Caki2 (cell line): ENCODE measurements at places on chromosomes 13 and 19. TPM values are rescaled to one million over a fixed set of nuclear protein-coding genes. Genes with fewer than 3 reads are reported as not detected.

DNA sequence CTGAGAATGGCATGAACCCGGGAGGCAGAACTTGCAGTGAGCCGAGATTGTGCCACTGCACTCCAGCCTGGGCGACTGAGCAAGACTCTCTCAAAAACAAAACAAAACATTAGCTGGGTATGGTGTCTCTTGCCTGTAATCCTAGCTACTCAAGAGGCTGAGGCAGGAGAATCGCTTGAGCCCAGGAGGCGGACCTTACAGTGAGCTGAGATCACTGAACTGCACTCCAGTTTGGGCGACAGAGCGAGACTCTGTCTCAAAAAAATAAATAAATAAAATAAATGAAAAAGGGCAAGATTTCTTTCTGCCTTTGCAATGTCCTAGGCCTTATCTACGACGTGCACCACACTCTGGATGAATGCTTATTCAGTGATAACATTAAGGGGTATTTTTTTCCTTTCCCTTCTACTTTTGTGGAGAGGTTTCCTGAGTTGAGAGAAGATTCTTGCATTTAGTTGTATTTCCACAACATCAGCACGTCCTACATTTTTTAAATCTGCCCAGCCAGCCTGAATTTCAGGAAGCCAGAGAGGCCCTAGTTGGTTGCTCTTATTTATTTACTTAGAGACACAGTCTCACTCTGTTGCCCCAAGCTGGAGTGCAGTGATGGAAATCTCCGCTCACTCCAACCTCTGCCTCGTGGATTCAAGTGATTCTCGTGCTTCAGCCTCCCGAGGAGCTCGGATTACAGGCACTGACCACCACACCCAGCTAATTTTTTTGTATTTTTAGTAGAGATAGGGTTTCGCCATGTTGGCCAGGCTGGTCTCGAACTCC lies 26.1 kb upstream of the OR1M1 start:
- peak; percentile 82 for DNase-seq

- no peak for DNase-seq
Observed at GRCh38 chr13:28531077-28531844, 36.3 kb upstream of the FLT1 start.

ZNF208 gene
- total RNA-seq, result not detected in 2 replicates

GRCh38 chr13:83884141-83884540 lies 1.9 kb upstream of the SLITRK1 start:
- no peak for DNase-seq

DNA sequence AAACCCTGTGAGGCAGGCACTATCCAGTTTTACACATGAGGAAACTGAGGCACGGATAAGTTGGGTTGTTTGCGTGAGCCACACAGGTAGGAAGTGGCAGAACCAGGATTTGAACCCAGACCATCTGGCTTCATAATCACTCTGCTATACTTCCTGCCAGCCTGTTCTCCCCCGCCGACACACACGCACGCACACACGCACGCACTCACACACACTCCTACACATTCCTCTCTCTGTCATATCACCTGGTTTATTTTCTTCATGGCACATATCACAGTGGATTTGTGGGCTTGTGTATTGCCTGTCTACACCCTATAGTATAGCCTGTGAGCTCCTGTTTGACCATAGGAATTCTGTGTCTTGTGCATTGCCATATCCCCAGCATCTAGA lies 140.0 kb downstream of the SIPA1L3 start:
- no peak for DNase-seq

DNA sequence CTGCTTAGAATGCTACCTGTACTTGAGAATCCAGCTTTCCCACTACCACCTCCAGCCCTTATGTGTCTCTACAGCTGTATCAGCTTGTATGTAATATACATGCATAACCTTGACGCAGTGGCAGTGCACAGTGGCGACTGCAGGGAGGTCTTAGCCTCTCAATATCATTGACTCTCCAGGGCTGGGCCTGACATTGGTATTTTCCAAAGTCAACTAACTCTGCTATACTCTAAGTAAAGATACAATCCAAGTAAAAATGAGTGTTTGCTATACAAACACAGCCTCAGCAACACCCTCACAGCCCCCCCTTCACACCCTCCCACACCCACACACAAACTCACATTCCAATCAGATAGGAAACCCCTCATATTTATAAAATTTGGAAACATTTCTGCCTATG lies 6.7 kb upstream of the UBL3 start:
- DNase-seq, result no peak

DNA sequence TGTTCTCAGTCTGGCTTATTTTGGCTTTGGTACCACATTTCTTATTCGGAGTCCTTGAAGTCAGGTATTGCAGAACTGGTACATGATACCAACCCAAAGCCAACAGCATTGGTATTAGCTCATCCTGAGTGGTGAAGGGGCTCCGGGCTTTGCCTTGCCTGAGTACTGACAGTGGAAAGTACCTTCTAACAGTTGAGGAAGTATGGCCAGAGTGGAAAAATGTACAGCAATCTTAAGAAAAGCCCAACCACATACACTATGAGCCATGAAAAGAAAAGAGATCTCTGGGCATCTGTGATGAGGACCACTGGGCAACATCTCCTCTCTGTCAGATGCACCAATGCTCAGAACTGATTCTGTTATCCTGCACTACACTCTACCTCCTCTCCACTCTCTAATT lies 8.3 kb downstream of the LCP1 start:
- DNase-seq, result no peak

DNA sequence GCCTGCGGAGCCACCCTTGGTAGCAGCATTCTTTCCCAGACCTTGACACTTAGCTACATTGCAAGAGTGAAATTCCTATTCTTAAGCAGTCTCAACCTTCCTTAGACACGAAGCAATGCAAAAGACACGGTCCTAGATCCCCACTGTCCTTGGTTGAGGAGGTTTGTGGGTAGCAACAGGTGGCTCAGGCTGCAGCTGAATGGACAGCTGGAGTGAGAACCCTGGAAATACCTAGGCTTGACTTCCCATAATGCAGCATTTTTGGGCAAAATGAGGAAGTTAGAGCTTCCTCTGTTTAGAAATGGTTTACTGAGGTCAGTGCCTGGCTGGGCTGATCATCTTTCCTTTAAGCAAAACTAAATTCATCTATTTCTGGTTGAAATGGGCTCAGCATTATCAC lies 296.6 kb downstream of the RFC3 start:
- DNase-seq, result no peak
